ENCODE measurements at places on chromosomes 12 and 14. TPM values are rescaled to one million over a fixed set of nuclear protein-coding genes. Genes with fewer than 3 reads are reported as not detected.

DNA sequence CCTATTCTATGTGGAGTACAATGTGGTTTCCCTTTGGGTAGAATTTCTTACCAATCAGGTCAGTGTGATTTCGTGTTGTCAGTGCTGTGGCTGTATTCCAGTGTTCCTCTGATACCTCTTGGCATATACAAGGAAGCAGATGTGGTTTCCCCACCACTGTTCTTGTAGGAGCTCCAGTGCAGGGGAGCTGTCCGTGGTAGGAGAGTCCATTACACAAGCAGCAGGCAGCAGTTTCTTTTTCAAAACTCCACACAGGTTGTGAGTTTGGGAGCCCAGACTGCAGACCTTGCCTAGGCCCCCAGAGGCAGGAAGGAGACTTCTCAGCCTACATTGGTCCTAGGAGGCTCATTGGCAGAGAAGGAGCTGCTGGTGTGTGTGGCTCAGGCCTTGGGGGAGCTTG is 452.8 kb downstream of the AACS start:
- DNase-seq: peak; percentile 5

DNA sequence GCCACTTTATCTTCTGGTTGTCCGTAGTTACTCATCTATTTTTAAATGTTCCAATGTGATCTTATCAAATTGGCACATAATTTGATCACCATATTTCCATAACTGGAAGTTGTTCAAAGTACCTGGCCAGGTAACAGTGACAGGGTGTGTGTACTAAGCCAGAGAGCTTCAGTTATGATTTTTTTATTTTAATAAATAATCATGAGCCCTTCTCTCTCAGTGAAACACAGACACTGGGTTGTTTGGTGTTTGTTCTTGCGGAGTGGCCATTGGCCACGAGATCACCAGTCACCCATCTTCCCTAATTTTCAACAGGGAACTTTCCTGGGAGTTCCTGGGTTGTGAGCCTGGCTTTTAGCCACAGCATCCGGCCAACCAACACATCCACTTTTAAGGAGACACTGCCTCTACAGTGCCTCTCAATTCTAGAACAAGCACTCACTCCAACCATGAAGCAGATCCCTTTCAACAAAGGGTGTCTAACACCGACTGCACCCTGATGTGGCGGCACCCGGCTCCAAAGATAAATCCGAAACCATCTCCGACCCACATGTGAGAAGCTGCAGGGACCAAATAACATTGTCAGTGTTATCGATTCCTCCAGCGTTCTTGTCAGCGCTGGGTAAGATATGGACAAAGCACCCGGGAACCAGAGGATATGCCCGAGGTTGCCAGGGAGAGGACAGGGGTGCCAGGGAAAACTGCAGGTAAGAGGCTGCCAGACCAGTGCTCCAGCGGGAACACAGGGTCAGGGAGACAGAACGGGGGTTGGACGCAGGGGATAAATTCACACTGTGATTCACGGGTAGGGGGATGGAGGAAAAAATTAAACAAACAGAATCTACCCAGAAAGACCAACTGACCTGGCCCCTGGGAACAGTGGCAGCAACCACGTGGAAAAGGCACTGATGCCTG is 49.9 kb downstream of the FOXN3 start:
- DNase-seq: no peak

DNA sequence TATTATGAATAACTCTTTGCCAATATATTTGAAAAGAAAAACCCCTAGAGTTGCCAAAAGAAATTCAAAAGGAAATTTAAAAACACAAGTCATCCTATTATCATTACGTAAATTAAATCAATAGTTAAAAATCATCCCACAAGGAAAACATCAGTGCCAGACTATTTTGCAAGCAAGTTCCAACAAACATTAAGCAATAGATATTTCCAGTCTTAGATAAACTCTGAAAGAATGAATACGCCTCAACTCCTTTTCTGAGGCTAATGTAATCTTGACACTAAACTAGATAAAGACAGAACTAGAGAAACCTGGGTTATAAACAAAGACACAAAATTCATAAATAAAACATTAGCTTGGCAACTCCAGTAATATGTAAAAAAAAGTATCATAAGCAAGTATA is 245.9 kb downstream of the FOXN3 start:
- peak; percentile 65 for DNase-seq

- DNase-seq: no peak
Measured at GRCh38 chr12:2539938-2540337, 254.8 kb upstream of the FKBP4 start.

DNA sequence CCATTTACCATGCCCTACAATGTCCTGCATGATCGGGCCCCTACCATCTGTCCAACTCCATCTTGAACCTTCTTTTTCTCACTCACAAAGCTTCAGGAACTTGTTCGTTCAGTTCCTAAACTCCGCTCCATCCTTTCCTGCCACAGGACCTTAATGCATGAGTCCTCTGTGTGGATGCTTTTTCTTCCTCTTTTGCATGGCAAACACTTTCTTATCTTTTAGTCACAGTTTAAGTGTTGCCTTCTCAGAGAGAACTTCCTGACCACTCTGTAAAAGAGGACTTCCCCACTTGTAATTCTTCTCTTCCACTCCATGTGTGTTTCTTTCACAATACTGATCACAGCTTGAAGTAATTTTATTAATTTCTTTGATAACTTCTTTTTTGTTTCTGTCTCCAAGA is 54.4 kb upstream of the ETV6 start:
- no peak for DNase-seq

- peak; percentile 51 for DNase-seq
Measured at GRCh38 chr12:79174626-79175025, 310.1 kb downstream of the SYT1 start.

- DNase-seq: no peak
Measured at GRCh38 chr12:32742133-32742532, 13.6 kb downstream of the YARS2 start.

GRCh38 chr12:28223025-28223554 is 32.8 kb downstream of the CCDC91 start:
- DNase-seq: no peak

GRCh38 chr14:95235351-95235750 is 78.0 kb upstream of the DICER1 start:
- DNase-seq: no peak

DNA sequence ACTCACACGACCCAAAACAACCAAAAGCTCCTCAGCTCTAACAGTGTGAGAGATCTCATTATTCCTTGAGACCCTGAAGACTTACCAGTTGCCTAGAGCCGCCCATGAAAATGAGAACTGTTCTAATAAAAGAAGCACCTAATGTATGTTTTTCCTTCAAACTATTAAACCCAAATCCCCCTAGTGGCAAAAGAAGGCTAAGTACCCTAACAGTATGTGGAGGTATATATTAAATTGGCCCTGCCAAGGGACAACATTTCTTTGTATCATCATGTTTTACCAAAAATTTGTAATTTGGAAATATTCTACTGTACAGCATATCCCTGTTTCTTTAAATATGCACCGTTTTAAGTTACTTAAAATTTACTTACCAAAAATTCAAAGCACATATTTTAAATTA is 38.0 kb upstream of the PPFIA2 start:
- peak; percentile 4 for DNase-seq

- DNase-seq: no peak
Measured at GRCh38 chr14:50013198-50013918, 103.0 kb downstream of the VCPKMT start.

Gene SCFD1
- total RNA-seq: 149 TPM

Gene TAS2R9
- total RNA-seq: not detected

Gene GLS2
- total RNA-seq: not detected

Gene VRTN
- not detected for total RNA-seq

Gene INHBE
- 1.7 TPM for total RNA-seq
